ENCODE measurements at places on chromosomes 7 and 10. TPM values are rescaled to one million over a fixed set of nuclear protein-coding genes. Genes with fewer than 3 reads are reported as not detected.
A peak's percentile ranks its signal among the peaks of the same experiment; 100 is the strongest.

- DNase-seq = peak; percentile 24
Measured at GRCh38 chr7:99005776-99006175, 127.4 kb downstream of the TRRAP start.

DNA sequence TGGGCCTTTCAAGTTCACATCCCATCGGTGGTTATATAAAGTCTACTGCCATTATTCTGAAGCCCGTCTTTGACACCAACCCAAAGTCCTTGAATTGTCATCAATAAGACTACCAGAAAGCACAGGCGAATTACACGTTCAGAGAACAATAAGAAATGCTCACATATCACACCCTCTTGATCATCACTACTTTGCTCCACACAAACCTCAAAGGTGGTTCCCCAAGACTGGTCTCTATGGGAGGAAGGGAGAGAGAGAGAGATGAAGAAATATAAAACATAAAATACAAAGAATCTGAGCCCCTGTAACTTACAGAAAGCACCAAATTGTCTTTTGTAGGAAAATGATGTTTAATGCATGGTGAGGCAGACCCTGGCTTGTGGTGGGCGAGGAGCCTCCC is 4.4 kb downstream of the HIPK2 start:
- DNase-seq = no peak

DNA sequence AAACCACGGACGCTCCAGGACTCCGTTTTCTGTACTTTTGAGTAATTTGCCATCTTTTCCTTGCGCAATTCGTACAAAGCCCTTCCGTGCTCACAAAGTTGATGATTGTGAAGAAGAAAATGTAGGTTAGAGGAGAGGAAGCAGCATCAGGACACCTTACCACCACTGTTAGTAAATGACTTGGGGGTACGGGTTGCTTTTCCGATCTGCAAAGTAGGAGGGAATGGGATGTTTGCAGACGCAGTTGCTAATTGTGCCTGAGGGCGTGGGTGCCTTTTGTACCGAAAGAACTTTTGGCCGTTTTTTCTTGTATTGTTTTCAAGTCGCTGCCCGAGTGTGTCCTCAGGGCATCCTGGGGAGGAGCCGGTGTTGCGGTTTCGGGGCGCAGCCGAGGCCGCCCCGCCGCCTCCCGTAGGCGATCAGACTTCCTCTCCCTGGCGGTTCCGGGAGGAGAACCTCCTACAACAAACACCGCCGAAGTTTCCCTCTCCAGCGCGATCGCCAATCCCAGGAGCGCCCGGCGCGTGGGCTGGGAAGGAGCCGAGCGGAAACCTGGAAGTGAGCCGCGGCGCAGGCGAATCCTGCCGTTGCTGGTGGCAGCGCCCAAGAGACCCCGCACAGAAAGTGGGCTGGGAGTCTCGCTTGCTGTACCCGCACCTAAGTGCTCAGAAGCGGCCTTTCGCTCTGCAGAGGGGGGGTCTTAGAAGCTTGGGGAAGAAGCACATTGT is 1.0 kb downstream of the PRR15 start:
- DNase-seq = peak; percentile 61

- no peak for DNase-seq
Measured at GRCh38 chr10:124025660-124026588, 67.5 kb downstream of the CHST15 start.

- no peak for DNase-seq
Measured at GRCh38 chr7:2008101-2008935, 224.4 kb downstream of the MAD1L1 start.

DNA sequence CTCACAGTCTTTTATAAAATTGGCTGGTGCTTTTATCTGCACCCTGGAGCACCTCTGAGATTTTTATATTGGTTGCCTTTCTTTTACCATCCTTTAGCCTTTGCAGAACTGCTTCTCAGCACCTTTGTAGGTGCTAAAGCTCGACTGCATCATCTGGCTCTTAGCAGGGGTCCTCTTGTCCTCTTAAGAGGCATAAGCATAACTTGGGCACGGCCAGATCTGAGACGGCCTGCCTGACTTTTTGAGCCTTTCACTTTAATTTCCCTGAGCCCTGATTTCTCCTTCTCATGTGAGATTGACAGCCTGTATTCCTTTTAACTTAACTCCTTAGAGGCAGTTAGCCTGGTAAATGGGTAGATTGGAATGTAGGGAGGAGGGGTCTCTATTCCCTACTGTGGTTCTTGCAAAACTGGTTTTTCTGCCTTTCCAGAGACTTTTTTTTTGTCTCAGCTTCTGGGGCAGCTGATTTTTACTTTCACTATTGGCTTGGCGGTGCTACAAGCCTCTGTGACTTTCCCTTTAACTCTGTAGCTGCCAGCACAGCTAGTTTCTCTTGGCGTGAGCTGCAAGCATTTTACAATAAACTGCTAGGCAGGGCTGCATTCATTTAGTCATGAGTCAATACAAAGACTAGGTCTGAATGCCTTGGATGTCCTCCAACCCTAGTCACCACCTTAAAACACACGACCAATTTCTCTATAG is 24.0 kb downstream of the ZPBP start:
- DNase-seq = no peak

DNA sequence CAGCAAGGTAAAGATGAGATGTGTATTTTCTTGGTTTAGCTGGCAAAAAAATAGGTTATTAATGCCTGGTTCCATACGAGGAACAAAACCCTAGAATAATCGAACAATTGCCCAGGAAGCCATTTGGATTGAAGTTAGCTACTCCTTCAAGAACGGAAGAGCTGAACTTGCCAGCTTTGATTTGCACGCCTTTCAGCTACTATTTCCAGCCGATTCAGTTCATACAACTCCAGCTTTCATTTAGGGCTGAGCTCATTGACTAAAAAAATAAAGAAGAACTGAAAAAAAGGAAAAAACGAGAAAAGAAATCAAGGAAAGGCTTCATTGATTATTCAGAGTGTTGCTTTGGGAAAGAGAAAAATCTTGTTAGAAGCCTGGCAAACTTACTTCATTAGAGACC is 60.4 kb downstream of the PTN start:
- no peak for DNase-seq

DNA sequence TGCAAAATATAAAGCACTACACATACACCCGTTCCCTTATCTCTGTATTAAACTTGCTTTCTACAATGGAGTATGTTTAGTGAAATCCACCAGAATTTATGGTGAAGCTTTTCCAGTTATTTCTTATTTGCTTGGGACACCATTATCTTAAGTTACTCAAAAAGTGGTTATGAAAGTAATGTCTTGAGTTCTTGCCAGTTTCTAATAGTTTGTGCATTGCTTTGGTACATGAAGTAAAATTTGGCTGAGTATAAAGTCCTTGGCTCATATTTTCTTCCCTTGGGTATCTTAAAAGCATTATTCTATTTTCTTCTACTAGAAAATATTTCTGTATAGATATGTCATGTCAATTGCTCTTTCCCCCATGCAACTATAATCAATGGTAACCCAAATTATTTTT is 85.2 kb downstream of the POLR1F start:
- no peak for DNase-seq

GRCh38 chr7:155258226-155258560 is 39.5 kb upstream of the INSIG1 start:
- no peak for DNase-seq

Gene LEP
- polyA plus RNA-seq = 0.46 TPM
